Activated naive CD4-positive, alpha-beta T cell treated with anti-CD3 and anti-CD28 coated beads, Interleukin-2, amount 50 U/mL, for 72 hours (primary cell): ENCODE measurements at places on chromosomes 12 and 14. TPM values are rescaled to one million over a fixed set of nuclear protein-coding genes. Genes with fewer than 3 reads are reported as not detected.

SSPN gene
- total RNA-seq, result not detected

RHOJ gene
- total RNA-seq, result not detected

CFAP54 gene
- total RNA-seq, result 0.30 TPM

ATXN7L3B gene
- 22.9 TPM for total RNA-seq

TTC5 gene
- total RNA-seq, result 5.7 TPM

KRT78 gene
- not detected for total RNA-seq

JPH4 gene
- not detected for total RNA-seq

CIROP gene
- total RNA-seq, result not detected

GRIN2B gene
- not detected for total RNA-seq

IL31 gene
- total RNA-seq, result not detected

LYZ gene
- total RNA-seq, result not detected

FAM186B gene
- 0.18 TPM for total RNA-seq

C12orf75 gene
- total RNA-seq, result 76.0 TPM

TGM1 gene
- total RNA-seq, result 31.6 TPM

C14orf180 gene
- total RNA-seq, result not detected

GYS2 gene
- total RNA-seq, result not detected

GPD1 gene
- 0.35 TPM for total RNA-seq

DNAJC22 gene
- total RNA-seq, result 0.11 TPM

GDF3 gene
- not detected for total RNA-seq

AVPR1A gene
- not detected for total RNA-seq

MAGOHB gene
- 60.7 TPM for total RNA-seq

PTHLH gene
- not detected for total RNA-seq

PYGL gene
- total RNA-seq, result 1.8 TPM

SERPINA1 gene
- total RNA-seq, result 1.5 TPM

ACVR1B gene
- 9.0 TPM for total RNA-seq

SLC10A1 gene
- total RNA-seq, result not detected

IAPP gene
- total RNA-seq, result not detected

ADAM20 gene
- 2.4 TPM for total RNA-seq

SLC17A8 gene
- total RNA-seq, result not detected

VTI1B gene
- total RNA-seq, result 71.1 TPM

TCL1B gene
- total RNA-seq, result not detected

STXBP6 gene
- total RNA-seq, result not detected

KLHL33 gene
- total RNA-seq, result 0.09 TPM

KRT6C gene
- not detected for total RNA-seq

HOTAIR gene
- total RNA-seq, result not detected

FOXG1 gene
- not detected for total RNA-seq

NOXRED1 gene
- total RNA-seq, result 0.47 TPM

E2F7 gene
- total RNA-seq, result 26.9 TPM

RILPL2 gene
- 11.2 TPM for total RNA-seq

LMNTD1 gene
- total RNA-seq, result not detected

ACSM4 gene
- total RNA-seq, result not detected

AQP6 gene
- not detected for total RNA-seq

LBHD2 gene
- not detected for total RNA-seq

KRT80 gene
- total RNA-seq, result not detected

C12orf60 gene
- total RNA-seq, result 2.6 TPM

NFKBIA gene
- 303 TPM for total RNA-seq

RNASE3 gene
- total RNA-seq, result not detected

GARIN6 gene
- not detected for total RNA-seq

KCNJ8 gene
- total RNA-seq, result not detected

PRH2 gene
- total RNA-seq, result not detected
